ENCODE measurements at places on chromosomes 2 and 18.

DNA sequence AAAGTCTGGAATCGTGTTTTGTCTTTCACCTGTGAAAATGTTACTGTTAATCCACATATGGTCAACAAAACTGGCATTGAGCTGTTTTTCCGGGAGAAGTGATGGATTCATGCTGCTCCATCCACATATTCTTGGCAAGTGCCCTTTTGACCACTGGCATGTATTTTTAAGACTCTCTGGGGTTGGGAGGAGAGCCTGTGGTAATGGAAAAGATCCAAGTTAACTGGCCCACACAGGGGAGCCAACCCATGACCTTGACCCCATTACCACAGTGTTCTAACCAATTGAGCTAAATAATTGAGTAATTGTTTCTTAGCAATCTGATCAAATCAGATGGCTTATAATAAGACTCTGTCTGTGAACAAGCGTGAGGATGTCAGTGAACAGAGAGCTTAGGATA is 296.2 kb upstream of the NRP2 start:
- DNase-seq = no peak

DNA sequence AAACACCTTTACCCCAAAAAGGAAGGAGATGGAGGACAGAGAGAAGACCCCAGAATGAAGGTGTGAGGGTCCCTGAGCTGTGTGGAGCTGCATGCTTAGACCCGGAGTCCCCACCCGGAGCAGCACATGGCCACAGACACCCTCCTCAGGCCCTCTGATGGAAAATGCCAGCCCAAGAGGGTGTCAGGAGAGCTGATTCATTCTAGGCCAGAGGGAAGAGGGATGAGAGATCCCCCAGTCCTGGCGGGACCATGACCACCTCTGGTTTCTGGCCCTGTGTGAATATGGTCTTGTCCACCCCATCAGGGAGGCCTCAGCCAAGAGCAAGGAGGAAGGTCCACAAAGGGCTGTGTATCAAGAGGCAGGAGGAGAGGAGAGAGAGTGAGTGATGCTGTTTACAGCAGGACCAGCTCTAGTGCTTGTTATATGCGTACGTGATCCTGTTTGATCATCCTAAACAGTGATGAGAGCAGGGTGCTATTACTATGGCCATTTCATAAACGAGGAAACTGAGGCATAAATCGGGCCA is 186.6 kb upstream of the HAAO start:
- DNase-seq = no peak

DNA sequence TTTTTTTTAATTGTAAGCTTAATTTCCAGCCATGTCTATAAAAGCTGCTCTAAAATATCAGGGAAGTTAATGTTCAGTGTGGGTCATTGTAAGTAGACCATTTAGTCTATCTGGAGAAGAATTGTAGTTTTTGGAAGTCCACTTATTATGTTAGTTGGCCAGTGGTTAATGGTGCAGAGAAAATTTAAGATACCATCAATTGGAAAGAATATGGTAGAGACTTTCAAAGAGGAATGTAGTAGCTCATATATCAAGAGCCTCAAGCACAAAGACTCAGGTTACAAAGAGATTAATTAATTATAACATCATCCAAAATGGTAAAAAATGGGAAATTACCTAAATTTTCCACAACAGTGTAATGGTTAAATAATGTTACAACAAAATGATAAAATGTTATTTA is 127.8 kb upstream of the CAVIN2 start:
- no peak for DNase-seq

DNA sequence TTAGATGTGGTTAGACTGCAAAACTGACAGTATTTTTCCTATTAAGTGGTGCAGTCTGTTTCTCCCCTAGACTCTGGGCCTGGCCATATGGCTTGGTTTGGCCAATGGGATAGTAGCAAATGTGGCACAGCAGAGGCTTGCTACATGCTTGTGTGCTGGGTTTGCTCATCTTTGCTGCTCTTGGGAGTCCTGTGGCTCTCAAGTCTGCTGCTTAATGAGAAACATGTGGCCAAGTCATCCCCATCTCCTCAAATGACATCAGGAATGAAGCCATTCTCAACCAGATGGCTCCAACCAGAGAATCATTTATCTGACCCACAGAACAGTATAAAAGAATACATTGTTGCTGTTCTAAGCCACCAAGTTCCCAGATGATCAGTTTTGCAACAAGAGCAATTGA is 57.1 kb upstream of the PAX3 start:
- no peak for DNase-seq

- DNase-seq = peak; percentile 82
These were observed 381.2 kb downstream of the TXNL1 start for GRCh38 chr18:56257205-56257604.

DNA sequence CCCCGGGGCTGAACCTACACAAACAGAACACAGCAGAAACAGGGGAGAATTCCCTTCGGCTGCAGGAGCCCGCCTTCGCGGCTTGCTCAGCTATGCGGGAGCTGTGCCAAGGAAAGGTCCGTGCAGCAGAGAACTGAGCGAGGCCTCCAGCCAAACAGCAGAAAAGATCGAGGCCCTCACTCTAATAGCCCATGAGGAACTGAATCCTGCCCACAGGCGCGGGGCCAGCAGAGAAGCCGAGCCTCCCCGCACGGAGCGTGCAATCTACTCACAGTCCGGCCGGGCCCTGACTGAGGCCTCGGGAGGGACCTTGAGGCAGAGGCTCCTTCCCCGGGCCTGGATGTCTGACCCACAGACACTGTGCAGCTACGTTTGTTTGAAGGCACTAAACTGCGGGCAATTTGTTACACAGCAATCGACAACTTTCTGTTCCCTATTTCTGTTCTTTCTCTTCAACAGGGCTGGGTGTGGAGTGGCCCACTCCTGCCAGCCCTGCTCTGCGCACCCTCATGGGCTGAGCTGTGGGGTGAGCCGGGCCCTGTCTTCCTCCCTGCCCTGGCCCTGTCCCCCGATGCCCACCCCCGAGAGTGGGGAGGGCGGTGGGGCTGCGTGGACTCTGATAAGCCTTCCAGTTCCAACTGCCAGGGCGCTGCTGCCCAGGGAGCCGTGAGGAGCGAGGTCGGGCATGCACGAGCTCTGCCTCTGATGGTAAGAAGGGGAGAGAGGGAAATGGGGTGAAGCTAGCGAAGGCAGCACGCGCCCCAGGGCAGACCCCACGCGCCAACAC is 13.7 kb downstream of the HES6 start:
- no peak for DNase-seq

DNA sequence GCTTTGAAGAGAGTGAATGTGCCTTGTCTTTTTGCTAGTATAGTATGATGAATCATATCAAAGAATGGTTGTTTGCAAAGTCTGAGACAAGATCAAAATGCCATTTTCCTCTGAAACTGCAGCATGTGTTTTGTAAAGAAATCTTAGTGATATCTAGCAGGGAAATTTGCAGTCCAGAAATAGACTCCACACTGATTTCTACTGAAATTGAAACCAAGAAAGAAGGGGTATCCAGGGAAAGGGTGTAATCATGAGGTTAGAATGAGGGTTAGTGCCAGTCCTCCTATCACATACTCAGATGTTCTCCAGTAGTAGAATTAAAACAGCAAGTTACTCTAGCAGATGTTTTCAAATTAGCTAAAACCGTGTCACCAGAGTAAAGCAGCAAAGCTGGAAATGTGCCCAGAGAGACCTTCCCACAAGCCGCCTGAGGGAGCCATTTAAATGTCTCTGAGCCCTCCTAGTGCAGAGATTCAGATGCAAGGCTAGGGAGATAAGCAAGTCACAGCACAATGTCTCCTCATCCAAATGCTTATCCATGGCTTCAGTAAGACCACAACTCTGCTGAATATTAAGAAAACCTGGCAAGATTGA is 4.9 kb downstream of the DLGAP1 start:
- DNase-seq = no peak

DNA sequence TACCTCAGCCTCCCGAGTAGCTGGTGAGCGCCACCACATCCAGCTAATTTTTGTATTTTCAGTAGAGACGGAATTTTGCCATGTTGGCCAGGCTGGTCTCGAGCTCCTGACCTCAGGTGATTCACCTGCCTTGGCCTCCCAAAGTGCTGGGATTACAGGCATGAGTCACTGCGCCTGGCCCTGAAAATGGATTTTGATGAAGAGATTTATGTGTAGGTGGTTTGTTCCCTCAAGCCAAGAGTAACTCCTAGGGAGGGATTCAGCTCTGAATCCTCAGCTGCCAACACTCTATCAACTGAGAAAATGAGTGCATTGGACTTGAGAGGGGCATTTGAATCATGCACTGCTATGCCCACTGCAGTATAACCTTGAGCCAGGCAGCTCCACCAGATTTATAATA is 17.5 kb upstream of the LIPG start:
- DNase-seq = no peak

DNA sequence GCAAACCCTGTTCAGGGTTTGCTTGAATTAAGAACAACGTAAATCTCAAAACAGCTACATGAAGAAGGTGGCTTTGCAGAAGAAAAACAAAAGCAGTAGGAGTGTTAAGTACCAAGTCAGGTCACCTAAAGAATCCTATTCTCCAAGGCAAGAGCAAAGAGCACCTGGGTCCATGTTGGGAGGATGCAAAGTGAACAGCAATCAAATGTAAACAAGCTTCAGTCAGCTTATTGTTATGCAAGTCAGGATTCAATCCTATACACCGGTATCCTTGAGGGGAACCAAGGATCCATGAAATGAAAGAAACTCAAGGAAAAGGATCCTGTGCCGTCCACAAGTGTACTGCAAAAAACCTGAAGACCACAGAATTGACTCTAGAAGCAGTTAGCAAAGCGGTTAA is 261.0 kb upstream of the DDX18 start:
- no peak for DNase-seq

DNA sequence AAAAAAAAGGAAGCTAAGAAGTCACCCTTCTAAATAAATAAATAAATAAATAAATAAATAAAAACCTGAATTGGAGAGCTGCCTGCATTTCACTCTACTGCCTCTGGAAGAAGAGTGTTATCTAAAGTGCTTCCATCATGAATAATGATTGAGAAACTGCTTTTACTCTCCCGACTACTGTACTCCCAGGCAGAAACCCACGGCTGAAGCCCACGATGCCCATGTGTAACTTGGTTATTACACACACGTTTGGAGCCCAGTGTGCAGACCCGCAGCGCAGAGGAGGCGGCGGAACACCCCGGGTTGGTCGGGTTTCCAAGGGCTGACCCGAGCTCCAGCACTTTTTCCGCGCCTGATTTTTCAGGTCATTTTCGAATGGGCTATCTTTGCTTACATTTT is 697 bp upstream of the SPATS2L start:
- no peak for DNase-seq

DNA sequence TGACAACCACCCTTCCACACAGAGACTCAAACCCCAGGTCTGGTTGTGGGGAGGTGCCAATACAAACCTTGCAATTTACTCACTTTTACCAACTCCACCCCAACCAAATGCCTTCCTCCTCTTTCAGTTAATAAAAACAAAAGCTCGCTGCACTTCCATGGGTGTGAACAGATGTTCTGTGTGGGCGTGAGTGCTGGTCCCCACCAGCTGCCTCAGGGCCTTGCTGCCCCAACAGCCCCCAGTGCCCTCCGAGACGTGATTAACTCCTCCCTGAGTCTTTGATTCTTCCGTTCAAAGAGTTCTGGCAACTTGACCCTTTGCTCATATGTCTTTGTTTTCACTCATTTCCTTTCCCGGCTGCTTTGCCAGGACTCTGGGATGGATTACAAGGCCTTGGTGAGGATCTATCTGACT is 258.9 kb upstream of the CXCR4 start:
- no peak for DNase-seq

DNA sequence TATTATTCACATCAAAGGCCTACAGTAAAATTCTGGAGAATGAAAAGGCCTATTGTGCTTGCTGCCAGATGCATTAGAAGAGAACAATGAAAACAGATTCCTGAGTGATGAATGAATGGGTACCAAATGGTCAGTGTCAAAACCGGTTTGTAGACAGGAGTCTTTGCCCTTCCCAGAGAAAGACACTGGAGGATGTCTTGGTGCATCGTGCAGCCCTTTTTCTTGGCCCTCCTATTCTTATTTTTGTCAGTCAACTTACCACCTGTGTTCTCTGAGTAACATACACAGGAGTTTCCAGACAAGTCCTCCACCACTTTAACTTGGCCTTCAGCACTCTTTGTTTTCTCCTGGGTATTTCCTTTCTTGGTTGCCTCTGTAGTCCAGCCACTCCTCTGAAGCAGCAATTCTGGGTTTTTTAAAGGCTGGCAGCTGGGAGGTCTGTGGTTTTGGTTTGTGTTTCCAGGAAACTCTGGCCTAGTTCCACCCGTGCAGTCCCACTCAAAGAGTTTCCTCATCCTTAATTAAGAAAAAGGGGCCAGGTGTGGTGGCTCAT is 29.4 kb downstream of the PSTPIP2 start:
- no peak for DNase-seq

DNA sequence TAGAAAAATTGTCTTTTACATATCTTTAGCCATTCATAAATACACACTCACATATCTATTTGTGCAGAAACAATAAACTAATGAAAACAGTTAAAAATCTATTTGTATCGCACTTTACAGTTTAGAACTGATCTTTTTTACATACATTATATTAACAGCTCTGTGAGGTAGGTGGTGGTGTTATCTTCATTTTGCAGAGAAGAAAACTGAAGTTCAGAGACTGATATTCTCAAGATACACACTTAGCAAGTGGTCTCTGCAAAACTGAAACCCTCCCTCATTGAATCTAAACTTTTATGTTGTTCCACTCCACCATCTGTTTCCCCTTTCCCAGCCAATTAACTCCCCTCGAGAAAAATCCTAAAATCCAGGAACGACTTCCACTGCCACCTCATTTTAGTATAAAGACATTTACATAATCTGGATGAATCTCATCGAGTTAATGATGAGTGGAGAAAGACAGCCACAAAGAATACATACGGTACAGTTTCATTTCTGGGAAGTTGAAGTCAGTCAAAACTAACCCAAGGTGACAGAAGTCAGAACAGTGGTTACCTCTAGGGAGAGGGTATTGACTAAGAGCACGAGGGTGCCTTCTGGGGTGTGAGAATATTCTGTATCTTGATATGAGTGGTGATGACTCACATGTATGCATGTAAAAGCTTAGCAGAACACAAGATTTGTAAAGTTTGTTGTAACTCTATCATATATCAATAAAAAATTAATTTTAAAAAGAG is 524.2 kb upstream of the TCF4 start:
- DNase-seq = no peak

DNA sequence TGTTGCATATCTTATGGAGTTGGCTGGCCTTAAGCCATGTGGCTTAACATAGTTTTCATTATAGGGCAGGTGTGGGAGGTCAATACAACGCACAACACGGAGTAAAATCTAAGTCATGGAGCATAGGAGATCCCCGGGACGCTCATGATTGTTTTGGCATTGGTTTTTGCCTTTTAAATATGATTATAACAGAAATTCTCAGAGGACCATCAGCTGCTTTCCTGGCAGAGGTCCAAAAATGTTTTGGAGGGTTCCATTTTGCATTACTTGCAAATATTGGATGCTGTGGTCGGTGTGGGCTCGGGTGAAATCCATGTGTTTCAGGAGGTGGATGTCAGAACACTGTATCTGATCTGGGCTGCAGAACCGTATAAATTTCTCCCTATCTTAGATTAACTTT is 3.4 kb downstream of the NCOA1 start:
- no peak for DNase-seq

- no peak for DNase-seq
These were observed 41.4 kb upstream of the NFATC1 start for GRCh38 chr18:79354350-79354749.

Measured in AG04449 (cell line).